ENCODE measurements at places on chromosomes 1 and 21.

- H3K36me3 ChIP-seq = no peaks in the 10 kb centered on the region
- no peaks in the 10 kb centered on the region for H3K4me1 ChIP-seq
- no peak overlapping the region for H3K27ac ChIP-seq
- no peak for DNase-seq
- H3K4me3 ChIP-seq = no peak overlapping the region
These were observed 131.7 kb downstream of the PSMG1 start for GRCh38 chr21:39051588-39051949.

DNA sequence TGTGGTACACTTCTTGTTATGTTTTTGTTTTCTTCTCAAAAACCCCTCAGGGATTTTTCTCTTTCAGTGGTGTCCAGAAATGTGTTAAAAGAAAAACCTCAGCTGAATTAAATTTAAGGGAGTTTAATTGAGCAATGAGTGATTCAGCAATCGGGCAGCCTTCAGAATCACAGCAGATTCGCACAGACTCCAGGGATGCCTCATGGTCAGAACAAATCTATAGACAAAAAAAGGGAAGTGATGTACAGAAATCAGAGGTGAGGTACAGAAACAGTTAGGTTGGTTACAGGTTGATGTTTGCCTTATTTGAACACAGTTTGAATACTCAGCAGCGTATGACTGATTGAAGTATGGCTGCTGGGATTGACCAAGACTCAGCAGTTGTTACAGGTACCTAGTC is 86.2 kb downstream of the TLR5 start:
- no peaks in the 10 kb centered on the region for H3K4me1 ChIP-seq
- H3K4me3 ChIP-seq = no peak overlapping the region
- no peak overlapping the region for H3K27ac ChIP-seq
- no peak for DNase-seq

DNA sequence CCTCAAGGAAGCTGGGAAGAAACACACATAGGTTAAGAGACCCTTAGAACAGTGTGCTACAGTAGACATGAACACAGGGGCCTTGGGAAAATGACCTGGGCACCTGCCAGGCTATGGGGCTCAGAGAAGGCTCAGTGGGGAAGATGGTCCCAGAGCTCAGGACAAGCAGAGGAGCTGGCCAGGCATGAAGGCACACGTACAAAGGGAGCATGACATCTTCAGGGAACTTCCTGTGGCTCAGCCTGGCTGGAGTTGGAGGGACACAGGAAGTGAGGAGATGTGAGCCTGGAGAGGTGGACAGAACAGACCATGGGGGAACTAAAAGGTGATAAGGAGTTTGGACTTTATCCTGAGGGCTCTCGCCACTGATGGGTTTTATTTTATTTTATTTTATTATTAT is 3.8 kb upstream of the SLC50A1 start:
- H3K27me3 ChIP-seq = peaks cover 45% of the 10 kb centered on the region
- no peaks in the 10 kb centered on the region for H3K36me3 ChIP-seq
- H3K4me1 ChIP-seq = peaks cover 16% of the 10 kb centered on the region

GRCh38 chr1:165284454-165284853 is 72.1 kb downstream of the LMX1A start:
- DNase-seq = no peak
- no peak overlapping the region for H3K4me3 ChIP-seq
- H3K27me3 ChIP-seq = no peaks in the 10 kb centered on the region
- no peaks in the 10 kb centered on the region for H3K36me3 ChIP-seq

GRCh38 chr1:117365350-117366176 is 1.7 kb upstream of the MAN1A2 start:
- DNase-seq = no peak
- no peaks in the 10 kb centered on the region for H3K36me3 ChIP-seq
- H3K27me3 ChIP-seq = no peaks in the 10 kb centered on the region
- peak overlapping the region; percentile 62 for H3K4me3 ChIP-seq
- H3K27ac ChIP-seq = peak overlapping the region; percentile 69

Measured in MM.1S (cell line).